Sigmoid colon (tissue), 7 donors: ENCODE measurements at places on chromosomes 7 and 10. TPM values are rescaled to one million over a fixed set of nuclear protein-coding genes. Genes with fewer than 3 reads are reported as not detected.

GRCh38 chr10:132057191-132057681, 8.5 kb upstream of the JAKMIP3 start:
- H3K36me3 ChIP-seq = no peaks in the 10 kb centered on the region
- DNase-seq = peak; percentile 54
- no peaks in the 10 kb centered on the region for H3K4me1 ChIP-seq
- H3K27ac ChIP-seq = no peak overlapping the region
- no peak overlapping the region for H3K4me3 ChIP-seq
- H3K27me3 ChIP-seq = no peaks in the 10 kb centered on the region

- no peak for DNase-seq
- no peak overlapping the region for H3K27ac ChIP-seq
- no peaks in the 10 kb centered on the region for H3K36me3 ChIP-seq
- peaks cover 84% of the 10 kb centered on the region for H3K4me1 ChIP-seq
Measured at GRCh38 chr10:71845410-71846405, 5.3 kb downstream of the PSAP start.

DNA sequence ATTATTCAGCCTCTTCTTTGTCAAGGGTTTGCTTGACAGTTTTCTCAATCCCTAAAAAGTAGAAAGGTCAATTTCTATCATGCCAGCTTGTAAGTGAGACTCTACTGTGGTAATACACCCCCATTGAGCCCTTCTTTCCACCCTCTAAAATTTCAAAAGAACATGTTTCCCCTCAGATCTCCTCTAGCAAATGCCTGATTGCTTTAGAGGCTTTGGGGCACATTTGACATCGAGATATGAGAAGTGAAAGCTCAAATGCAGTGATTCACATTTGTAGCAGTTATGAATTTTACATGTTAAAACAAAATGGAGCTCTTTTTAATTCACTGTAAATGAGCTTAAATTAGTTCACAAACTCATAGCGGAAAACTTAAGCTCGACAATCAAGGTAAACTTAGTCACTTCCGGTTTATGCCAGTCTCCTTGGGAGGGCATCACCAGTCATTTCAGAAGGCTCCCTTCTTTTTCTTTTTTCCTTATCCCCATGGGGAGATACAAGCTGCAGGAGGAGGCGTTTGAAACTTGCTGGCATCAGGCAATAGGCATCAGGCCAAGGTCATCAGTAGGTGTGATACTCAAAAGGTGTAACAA, 55.3 kb upstream of the ADO start:
- no peak for DNase-seq
- no peak overlapping the region for H3K27ac ChIP-seq
- no peak overlapping the region for H3K4me3 ChIP-seq
- no peaks in the 10 kb centered on the region for H3K4me1 ChIP-seq
- H3K36me3 ChIP-seq = no peaks in the 10 kb centered on the region
- no peaks in the 10 kb centered on the region for H3K27me3 ChIP-seq

DNA sequence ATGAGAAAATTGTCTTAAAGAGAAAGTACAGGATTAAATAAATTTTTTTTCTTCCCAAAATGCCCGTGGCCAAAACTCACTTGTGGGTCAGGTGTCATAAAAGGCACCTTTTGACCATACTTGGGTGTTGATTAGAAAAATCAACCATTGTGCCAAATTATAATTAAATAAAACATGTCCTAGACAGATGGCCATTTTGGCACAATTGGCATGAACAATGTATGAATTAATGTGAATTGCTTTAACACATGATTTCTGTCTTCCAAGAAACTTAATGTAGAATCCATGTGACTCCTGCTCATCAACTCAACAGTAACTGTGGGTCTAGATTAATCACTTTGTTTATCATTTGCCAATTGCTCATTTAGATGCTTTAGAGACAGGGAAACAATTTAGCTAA, 64.0 kb downstream of the CSTF2T start:
- peaks cover 7% of the 10 kb centered on the region for H3K4me1 ChIP-seq
- no peak for DNase-seq
- no peak overlapping the region for H3K27ac ChIP-seq
- no peak overlapping the region for H3K4me3 ChIP-seq
- no peaks in the 10 kb centered on the region for H3K27me3 ChIP-seq

DNA sequence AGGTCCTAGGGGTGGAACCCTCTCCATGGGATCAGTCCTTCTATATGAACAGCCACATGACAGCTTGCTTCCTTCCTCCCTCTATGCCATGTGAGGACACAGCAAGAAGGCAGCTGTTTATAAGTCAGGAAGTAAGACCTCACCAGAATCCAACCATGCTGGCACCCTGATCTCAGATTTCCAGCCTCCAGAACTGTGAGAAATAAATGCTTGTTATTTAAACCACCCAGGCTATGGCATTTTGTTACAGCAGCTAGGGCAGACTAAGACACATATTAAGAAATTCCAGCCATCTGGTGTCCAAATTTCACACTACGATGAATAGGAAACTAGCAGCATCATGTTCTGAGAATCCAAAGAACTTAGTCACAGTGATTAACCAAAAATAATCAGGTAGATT, 140.1 kb downstream of the ZFAND4 start:
- H3K4me3 ChIP-seq = no peak overlapping the region
- H3K36me3 ChIP-seq = no peaks in the 10 kb centered on the region
- H3K4me1 ChIP-seq = no peaks in the 10 kb centered on the region
- no peak for DNase-seq
- H3K27me3 ChIP-seq = no peaks in the 10 kb centered on the region

DNA sequence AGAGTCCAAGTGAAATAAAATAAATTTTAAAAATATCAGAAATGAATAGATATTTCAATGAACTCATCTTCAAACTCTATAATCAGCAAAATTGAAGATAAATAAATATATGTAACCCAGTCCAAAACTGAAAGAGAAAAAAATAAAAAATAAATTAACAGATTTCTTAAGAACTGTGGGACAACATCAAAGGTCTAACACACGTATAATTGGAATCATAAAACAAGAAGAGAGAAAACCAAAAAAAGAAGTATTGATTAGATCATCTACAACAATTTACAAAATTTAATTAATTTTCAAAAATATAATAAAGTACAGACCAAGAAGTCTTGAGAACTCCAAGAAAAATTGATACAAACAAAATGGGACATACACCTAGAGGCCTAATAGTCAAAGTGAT, 625.8 kb upstream of the SORCS1 start:
- no peaks in the 10 kb centered on the region for H3K27me3 ChIP-seq
- DNase-seq = no peak
- H3K36me3 ChIP-seq = no peaks in the 10 kb centered on the region
- no peaks in the 10 kb centered on the region for H3K4me1 ChIP-seq

DNA sequence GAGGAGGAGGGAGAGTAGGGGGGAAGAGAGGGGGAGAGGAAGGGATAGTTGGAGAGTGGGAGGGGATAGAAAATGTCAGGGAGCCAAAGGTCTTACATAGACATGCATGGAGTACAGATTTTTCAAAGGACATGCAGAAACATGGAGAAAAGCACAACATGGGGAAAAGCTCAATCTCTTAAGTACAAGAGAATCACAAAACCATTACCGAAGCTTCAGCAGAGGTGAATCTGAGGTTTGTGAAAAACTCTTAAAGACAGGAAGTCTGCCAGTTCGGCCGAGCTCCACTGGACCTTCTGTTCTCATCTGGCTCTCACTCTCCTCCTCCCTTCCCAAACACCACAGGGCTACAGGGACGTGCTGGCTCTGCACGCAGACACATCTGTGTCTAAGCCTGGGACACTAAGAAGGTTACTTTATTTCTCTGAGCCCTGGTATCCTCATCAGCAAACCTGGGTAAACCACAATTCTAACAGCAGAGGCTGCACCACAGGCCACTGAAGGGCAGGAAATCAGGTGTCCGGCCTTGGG, 133.9 kb downstream of the COBL start:
- H3K27me3 ChIP-seq = no peaks in the 10 kb centered on the region
- no peak overlapping the region for H3K4me3 ChIP-seq
- H3K27ac ChIP-seq = no peak overlapping the region
- H3K4me1 ChIP-seq = no peaks in the 10 kb centered on the region
- no peak for DNase-seq
- H3K36me3 ChIP-seq = no peaks in the 10 kb centered on the region

DNA sequence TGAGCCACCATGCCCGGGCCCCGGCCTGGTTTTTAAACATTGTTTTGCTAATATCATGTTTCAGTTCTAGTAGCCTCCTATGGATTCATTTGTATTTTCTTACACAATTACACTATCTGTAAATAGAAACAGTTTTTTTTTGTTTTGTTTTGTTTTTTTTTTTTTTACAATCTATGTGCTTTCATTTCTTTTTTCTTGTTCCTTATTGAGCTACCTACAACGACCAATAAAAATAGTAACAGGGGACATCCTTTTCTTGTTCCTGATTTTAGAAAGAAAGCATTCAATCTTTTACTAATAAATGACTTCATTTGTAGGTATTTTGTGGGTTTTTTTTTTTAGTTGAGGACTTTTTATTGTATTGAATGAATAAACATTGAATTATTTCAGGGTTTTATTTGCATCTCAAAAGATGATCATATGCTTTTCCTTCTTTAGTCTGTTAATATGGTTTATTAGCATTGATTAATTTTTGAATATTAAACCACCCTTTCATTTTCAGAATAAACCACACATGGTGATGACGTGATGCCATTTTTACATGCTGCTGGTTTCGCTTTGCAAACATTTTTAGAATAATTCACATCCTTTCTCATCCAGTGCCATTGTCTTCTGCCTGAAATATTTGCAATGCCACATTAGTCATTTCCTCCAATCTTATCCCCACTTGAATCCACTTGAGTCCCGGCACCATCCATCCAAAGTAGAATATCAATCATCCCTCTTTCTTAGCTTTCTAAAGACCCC, 18.1 kb upstream of the AKR1E2 start:
- H3K27ac ChIP-seq = no peak overlapping the region
- no peaks in the 10 kb centered on the region for H3K4me1 ChIP-seq
- H3K27me3 ChIP-seq = no peaks in the 10 kb centered on the region
- DNase-seq = no peak
- H3K36me3 ChIP-seq = no peaks in the 10 kb centered on the region
- no peak overlapping the region for H3K4me3 ChIP-seq

DNA sequence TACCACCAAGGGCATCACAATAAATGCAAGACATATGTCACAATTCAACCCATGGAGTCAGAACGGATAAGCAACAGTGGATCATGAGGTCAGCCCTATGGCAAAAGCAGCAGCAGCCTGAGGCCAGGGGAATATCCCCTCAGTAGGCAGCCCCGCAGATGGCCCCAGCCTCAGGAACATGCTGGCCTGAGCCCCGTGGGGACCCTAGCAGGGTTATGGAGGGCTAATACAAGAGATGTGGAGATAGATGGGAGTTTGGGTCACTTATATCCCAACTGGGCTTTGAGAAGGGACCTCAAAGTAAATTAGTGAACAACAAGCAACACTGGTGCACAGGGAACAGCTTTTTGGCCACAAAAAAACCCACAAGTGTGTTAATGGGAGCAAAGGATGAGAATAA, 9.1 kb downstream of the TMEM72 start:
- H3K27me3 ChIP-seq = no peaks in the 10 kb centered on the region
- no peaks in the 10 kb centered on the region for H3K36me3 ChIP-seq
- no peaks in the 10 kb centered on the region for H3K4me1 ChIP-seq
- H3K4me3 ChIP-seq = no peak overlapping the region
- no peak for DNase-seq
- no peak overlapping the region for H3K27ac ChIP-seq

GRCh38 chr7:24721481-24722001, 35.7 kb downstream of the GSDME start:
- no peak overlapping the region for H3K27ac ChIP-seq
- no peaks in the 10 kb centered on the region for H3K4me1 ChIP-seq
- no peaks in the 10 kb centered on the region for H3K36me3 ChIP-seq
- no peak overlapping the region for H3K4me3 ChIP-seq
- DNase-seq = no peak

GRCh38 chr10:96096958-96097357, 33.1 kb upstream of the ZNF518A start:
- H3K27ac ChIP-seq = no peak overlapping the region
- no peak overlapping the region for H3K4me3 ChIP-seq
- H3K27me3 ChIP-seq = peaks cover 83% of the 10 kb centered on the region
- no peaks in the 10 kb centered on the region for H3K4me1 ChIP-seq

DNA sequence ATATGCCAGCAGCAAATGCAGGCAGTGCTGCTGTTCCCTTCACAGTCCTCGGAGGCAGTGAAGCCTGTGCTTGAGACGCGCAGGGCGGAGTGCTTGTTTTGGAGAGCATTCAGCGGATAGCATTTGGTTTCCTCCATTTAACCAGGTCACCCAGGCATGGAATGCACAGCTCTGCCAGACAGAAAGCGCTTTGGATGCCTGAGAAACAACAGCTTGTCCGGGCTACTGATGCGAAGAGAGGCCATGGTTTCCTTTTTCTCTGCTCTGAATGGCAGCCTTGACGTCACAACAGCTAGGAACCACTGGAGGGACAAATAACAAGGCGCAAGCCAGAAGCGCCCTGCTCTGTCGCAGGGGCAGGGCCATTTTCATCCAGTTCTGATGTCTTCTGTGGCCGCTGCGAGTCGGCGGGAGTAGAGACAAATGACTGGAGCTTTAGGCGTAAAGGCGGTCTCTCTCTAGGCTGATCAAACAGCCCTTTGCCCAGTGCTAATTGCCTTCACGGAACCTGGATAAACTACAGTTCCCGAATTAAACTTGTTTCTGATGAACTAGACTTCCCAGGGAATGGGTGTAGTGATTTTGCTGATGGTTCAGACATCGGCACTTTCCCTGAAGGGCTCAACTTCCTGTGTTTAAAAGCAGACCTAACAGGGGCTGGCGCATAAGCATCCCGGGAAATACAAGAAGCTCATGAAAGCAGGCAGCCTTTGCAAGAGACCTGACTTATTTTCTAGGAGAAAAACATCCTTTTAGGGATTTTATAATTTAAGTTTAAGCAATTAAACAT, 187.6 kb upstream of the KLF14 start:
- peak; percentile 79 for DNase-seq
- H3K36me3 ChIP-seq = no peaks in the 10 kb centered on the region
- H3K27ac ChIP-seq = peak overlapping the region; percentile 83
- H3K4me1 ChIP-seq = peaks cover 90% of the 10 kb centered on the region
- H3K27me3 ChIP-seq = no peaks in the 10 kb centered on the region

DNA sequence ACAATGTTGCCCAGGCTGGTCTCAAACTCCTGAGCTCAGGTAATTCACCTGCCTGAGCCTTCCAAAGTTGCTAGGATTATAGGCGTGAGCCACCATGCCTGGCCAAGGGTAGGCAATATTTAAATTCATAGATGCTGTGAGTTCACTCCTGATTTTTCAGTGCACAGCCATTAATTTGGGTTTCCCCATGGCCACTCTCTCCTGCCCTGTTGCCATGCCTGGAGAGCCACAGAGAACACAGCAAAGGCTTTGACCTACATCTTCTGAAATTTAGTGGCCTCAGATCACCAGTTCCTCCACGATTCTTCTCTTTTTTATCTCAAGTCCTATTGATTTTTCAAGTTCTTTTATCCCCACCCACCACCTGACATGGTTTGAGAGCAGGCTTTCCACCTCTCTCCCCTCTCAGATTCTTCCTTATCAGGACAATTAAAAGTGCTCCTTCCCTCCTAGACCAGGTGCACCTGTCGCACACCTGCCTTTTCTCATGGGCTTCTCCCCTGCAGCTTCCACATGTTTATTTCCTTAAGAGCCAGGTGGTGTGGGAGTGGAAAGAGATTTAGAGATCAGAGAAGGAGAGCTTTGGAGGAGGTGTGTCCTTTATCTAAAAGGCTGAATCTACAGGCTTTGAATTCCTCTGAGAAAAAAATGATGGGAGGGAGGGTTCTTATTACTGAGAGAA, 123.8 kb downstream of the ADRA2A start:
- H3K4me3 ChIP-seq = no peak overlapping the region
- H3K27ac ChIP-seq = no peak overlapping the region
- no peak for DNase-seq
- no peaks in the 10 kb centered on the region for H3K4me1 ChIP-seq

Gene KCNMA1
- total RNA-seq = 256 TPM

Gene CCDC172
- total RNA-seq = not detected

Gene SRRM3
- total RNA-seq = 1.6 TPM

Gene C7orf57
- not detected for total RNA-seq

Gene ANKRD30A
- not detected for total RNA-seq

Gene LIPK
- not detected for total RNA-seq

Gene ZNF107
- total RNA-seq = 8.3 TPM

Gene IFIT1B
- not detected for total RNA-seq

Gene PDE6C
- not detected for total RNA-seq

Gene LEP
- total RNA-seq = 1.4 TPM
